ENCODE measurements at places on chromosomes 4 and X.

DNA sequence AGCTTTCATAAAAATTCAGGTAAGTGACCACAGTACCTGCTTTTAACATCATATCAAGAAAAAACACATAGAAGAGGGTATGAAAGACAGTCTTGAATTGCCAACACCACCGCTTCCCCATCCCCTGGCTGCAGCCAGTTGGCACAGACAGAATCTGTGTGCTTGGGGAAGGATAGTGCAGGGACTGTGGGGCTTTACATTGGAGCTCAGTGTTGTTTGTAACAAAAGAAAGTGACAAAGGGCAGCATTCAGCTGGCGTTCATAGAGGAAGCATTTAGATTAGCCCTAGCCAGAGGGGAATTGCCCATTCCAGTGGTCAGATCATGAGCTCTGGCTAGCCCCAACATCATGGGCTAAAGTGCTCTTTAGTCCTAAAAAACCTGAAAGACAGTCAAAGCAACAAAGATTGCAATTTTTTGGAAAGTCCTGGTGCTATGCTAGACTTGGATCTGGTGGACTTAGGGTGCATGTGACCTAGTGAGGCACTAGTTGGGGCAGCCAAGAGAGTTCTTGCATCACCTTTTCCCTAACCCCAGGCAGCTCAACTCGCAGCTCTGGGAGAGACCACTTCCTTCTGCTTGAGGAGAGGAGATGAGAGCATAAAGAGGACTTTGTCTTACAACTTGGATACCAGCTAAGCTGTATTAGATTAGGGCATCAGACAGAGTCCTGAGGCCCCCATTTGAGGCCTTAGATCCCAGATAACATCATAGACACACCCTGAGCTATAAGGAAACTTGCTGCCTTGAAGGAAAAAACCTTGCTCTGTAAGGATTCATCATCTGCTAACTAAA is 1602.4 kb upstream of the ADGRL3 start:
- DNase-seq, result no peak

GRCh38 chr4:2850966-2851798 is 7.5 kb downstream of the ADD1 start:
- DNase-seq, result peak; percentile 9

DNA sequence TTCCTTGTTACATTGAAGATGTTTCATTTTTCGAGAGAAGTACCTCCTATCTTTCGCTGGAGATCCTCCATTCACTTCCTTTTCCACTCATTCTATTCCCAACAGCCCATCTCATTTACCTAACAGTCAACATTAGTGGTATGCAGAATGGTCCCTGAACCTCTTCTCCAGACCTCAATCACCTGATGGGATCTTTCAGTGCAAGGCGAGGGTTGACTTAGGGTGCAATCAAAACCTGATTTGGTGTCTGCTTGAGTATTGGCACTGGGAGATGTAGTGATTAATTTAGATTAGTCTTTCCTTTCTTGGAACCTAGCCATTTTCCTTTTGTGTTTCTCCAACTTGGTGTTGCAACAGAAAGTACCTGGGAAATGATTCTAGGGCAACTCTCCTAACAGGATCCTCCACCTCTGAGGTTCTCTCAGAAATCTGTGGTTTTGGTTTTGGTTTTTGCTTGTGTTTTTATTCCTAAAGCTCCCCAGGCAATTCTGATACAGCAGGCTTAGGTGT is 18.4 kb downstream of the DDX3X start:
- DNase-seq, result peak; percentile 49

DNA sequence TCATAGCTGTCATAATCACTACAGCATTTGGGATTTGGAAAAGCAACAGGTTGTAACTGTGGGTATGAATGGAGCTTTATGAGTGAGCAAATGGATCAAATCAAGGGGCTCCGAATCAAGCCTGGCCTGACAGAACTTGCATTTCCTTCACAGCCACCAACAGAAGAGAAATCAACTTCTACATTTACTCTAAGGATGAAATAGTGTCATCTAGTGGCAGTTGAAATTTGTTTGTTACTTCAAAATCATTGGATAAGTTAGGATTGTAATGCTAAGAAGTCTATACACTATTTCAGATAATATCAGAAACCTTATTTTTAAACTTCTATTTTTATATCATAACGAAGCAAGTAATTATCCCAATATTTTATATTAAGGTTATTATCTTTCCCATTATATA is 10.7 kb upstream of the WDR17 start:
- no peak for DNase-seq

Measured in CD4-positive, alpha-beta T cell treated with Interleukin-12 subunit alpha and Interleukin-12 subunit beta, for 1 hour (primary cell).